ENCODE measurements at places on chromosomes 2 and 18.
A peak's percentile ranks its signal among the peaks of the same experiment; 100 is the strongest.

DNA sequence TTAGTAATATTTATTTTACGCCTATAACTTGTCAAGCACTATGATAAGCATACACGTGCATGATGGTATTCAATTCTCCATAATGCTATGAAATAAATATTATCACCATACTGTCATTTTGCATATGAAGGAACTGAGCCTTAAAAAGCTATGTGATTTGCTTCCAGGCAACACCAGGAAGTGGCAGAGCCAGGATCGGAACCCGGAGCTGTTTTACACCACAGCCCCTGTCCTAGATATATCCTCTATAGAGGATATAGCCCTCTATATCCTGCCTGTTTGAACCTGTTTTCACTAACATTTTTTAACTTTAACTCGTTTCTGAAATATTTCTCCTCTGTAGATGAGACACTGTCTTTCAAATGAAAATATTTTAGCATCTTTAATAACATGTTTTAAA lies 690.0 kb downstream of the SATB2 start:
- DNase-seq: no peak

- peak; percentile 23 for DNase-seq
Measured at GRCh38 chr18:62982600-62983251, 267.4 kb downstream of the PHLPP1 start.

DNA sequence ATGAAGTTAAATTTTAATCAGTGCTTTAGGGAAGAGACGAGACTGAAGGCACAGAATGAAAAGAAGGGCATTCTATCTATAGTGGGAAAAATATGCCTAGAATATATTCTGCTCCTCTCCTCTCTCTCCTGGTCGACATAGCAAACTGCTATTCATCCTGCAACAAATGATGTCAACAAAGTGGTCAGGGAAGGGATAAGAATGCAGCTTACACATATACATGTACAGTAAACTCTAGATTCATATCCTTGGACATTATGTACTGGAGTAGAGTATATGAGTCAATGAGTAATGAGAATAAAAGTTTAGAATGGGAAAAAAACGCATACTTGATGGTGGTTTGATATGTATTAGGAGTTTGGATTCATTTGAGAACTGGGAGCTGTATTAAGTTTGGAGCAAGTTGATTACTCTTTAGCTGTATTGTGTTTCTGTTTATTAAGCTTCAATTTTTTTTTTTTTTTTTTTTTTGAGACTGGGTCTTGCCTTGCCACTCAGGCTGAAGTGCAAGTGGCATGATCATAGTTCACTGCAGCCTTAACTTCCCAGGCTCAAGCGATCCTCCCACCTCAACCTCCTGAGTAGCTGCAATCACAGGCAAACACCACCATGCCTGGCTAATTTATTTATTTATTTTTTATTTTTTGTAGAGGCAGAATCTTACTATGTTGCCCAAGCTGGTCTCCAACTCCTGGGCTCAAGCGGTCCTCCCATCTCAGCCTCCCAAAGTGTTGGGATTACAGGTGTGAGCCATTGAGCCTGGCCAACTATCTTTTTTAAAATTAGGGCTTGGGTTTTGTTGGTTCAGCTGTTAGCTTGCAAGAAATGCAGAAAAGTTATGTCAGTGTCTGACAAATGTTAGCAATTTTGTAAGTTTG lies 53.8 kb downstream of the STAT1 start:
- no peak for DNase-seq

DNA sequence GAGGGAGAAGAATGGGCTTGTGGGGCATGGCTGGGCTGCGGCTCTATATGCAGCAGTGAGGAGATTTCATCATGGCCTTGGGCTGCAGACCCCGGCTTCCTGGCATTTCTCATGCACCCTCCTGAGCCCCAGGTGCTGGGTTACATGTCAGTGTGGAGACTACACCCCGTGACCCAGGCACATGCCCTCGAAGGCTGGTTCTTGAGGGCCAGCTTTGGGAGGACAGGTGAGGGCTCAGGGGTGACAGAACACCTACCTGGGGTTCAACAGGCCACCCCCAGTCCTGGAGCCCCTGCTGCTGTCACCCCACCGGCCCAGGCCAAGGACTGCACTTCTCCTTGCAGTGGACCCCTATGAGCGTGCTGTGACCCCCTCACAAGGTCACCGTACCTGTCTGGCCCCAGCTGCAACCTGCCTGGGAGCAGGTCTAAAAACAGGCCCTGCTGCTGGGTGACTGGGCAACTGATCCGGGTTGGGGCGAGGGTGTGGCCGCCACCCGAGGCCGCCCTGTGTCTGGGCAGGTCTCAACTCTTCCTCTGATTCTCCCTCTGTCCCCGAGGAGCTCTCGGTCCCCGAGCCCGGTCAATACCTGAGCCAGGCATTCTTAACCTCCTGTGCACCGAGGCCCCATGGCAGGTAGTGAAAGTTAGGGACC lies 94.8 kb upstream of the OTOS start:
- no peak for DNase-seq

GRCh38 chr18:39025531-39025930 lies 1459.9 kb upstream of the CELF4 start:
- no peak for DNase-seq
